ENCODE measurements at places on chromosomes 16 and 17.

DNA sequence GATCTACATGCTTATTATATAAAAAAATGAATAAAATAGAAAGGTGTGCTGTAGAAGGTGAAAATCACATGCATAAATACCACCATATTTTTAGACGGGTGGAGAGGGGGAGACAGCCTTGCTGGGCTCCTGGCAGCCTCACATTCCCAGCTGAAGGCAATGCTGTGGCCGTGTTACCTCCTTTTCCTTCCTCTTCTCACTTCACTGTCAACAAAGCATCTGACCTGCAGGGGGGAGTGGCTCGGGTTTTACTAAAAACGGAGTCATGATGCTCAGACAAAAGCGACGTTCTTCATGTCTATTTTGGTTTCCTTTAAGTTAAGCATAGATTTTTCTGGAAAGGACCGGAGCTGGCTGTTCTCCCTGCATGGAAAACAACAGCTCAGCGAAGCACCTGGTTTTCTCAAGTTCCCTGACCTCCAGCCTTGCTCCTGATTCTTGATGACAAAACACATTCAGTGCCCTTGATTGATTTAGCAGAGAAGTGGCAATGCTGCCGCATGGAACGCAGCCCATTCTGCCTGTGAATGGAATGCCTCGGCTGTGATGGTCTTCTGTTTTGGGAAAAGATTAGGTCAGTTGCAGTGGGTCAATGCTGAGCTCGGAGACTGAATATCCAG, 5.5 kb upstream of the RPTOR start:
- no peak for DNase-seq

- DNase-seq: no peak
Observed at GRCh38 chr16:54102888-54103866, 183.4 kb downstream of the IRX3 start.

DNA sequence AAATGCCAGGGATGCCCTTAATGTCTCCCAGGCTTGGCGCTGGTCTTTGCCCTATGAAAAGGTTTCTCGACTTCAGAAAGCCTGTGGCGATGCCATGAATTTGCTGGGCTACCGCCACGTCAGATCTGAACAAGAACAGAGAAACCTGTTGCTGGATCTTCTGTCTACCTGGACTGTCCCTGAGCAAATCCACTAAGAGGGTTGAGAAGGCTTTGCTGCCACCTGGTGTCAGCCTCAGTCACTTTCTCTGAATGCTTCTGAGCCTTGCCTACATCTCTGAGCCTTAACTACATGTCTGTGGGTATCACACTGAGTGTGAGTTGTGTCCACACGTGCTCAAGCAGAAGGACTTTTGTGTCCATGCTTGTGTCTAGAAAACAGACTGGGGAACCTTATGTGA, 11.4 kb downstream of the CHST4 start:
- DNase-seq: peak; percentile 38

DNA sequence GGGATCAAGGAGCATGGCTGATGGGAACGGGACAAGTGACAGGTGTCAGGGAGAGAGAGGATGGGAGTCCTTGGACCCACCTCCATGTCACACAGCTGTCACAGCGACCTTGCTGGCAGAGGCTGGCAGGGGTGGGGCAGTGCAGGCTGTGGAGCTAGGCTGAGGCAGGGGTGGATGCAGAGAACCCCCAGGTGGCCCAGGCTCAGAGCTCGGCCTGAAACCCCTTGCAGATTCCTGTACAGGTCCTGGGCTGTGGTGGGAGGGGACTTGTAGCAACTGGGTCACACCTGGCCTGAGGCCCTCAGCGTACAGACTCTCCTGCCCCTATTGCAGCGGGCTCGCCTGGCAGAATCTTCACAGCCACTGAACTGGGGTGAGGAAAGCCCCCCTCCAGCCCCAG, 174.1 kb downstream of the NTN1 start:
- DNase-seq: no peak

DNA sequence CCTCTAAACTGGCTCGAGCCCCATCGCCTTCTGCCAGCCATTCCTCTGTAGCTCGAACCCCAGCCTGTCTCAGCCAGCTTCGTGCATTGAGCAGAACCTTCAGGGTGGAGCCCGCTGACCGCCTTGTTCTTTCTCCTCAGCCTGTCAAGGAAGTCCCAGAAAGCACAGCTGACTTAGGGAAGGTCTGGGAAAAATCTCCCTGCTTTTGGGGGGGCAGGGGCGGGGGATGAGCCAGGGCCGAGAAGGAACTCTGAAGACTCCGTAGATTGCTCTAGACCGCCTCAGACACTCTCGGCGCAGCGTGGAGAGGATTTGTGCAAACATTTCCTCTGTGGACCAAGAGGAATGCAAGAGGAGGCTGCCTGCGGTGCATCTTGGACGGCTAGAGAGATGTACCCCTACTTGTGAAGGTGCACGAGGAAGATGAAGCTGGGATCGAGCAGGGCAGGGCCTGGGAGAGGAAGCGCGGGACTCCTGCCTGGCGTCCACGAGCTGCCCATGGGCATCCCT, at the start of gene GLP2R:
Gene GLP2R (plus strand): TSS at position 284 of the 510 bp plus-strand sequence. CDS start 140 bp downstream, at position 424.
- DNase-seq: no peak

- DNase-seq: no peak
Observed at GRCh38 chr16:261031-261691, 14.6 kb downstream of the RGS11 start.

GRCh38 chr16:69367980-69368379, 16.4 kb upstream of the TMED6 start:
- DNase-seq: peak; percentile 91

- DNase-seq: no peak
Observed at GRCh38 chr17:76121932-76122430, 18.4 kb upstream of the EXOC7 start.

- no peak for DNase-seq
Observed at GRCh38 chr17:36142235-36142634, 34.2 kb downstream of the TBC1D3B start.

GRCh38 chr17:37710344-37710886, 34.4 kb downstream of the HNF1B start:
- DNase-seq: peak; percentile 31

DNA sequence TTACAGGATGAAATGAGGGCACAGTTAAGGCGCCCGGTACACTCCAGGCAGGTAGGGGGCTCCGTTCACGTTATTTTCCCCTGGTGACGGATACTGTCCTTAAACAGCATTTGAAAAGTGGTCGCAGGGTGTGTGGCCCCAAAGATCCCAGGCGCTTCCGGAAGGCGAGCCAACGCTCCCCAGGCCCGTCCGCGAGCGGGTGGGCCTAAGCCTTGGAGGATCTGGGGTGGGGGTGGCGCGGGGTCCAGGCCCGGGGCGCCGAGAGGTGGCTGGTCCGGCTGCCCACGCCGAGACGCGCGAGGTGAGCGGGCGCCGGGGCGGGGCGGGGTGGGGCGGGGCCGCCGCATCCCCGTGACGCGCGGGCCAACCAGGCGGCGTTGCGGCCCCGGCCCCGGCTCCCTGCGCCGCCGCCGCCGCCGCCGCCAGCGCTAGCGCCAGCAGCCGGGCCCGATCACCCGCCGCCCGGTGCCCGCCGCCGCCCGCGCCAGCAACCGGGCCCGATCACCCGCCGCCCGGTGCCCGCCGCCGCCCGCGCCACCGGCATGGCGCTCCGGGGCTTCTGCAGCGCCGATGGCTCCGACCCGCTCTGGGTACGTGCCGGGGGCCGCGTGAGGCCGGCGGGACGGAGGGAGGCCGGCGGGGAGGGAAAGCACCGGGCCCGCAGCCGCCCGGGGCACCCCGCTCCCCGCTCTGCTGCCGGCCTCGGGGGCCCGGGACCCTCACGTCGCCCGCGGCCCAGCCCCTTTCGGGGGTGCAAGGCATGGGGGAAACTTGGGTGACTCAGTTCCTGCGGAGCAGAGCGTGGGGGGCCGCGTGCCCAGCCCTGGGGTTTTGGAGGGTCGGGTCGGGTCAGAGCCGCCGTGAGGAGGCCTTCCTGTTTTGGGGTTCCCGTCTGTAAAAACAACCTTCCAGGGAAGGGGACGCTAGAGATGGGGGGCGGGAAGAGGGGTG, at the start of gene ABCC1:
Gene ABCC1 (plus strand): TSS at position 407 of the 951 bp plus-strand sequence. CDS start 136 bp downstream, at position 543.
- peak; percentile 44 for DNase-seq

DNA sequence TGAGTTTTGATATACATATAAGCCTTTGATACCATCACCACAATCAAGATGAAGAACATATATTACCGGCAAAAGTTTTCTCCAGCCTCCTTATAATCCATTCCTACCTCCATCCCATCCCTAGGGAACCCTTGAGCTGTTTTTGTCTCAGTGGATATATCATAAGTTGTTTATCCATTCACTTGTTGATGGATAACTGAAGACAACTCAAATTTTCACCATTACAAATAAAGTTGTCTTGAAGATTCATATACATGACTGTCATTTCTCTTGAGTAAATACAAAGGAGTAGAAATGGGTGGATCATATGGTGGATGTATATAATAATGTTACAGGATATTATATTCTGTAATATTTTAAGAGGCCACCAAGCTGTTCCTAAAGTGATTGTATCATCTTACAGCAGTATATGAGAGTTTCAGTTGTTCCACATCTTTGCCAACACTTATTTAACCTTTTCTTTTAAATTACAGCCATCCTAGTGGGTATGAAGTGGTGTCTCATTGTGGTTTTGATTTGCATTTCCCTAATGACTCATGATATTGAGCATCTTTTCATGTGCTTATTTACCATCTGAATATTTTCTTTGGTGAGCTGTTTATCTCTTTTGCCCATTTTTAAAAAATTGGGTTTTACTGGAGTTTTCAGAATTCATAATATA, 17.4 kb downstream of the NF1 start:
- DNase-seq: no peak

DNA sequence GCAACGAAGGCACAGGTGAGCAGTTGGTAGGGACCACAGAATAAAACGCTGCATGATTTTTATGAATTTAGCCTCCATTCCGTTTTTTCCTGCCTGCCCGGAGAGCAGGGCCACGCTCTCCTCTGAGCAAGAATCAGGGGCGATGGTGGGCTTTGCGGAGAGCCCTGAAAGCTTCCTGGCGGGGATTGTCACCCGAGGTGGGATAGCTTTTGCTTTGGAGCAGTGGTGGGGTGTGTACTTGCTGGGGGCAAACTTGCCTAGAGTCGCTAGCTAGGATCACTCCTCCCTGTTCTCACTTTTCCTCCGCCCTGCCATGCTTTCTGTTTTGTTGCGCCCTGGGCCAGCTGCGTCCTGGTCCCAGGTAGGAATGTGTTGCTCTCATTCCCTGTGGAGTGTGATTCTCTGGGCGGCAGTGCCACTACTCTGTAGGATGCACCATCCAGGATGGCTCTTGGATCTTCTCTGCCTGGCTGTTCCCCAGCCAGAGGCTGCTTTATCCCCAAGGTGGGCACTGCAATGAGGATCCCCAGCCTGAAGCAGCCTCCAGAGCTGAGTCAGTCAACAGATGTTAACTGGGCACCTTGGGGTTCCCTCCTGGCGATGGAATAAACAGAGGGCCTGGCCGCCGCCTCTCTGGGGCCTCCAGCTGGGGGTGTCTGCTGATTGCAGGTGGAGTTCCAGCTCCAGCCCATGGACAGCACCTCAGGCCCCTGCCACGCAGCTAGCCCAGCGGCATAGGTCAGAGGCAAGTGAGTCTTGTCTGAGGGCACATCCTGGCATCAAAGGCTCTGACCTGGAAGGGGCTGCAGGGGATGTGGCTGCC, 360.9 kb upstream of the TNRC6C start:
- DNase-seq: no peak
